RPMI7951 (cell line): ENCODE measurements at places on chromosomes 16 and 17. TPM values are rescaled to one million over a fixed set of nuclear protein-coding genes. Genes with fewer than 3 reads are reported as not detected.

Gene SNX20
- total RNA-seq, result not detected in 2 replicates

Gene CRHR1
- total RNA-seq, result not detected in 2 replicates

Gene FZD2
- 4.7 and 6.6 TPM in 2 replicates for total RNA-seq

Gene BCL6B
- total RNA-seq, result not detected in 2 replicates

GRCh38 chr17:39687101-39687545 lies 734 bp downstream of the PGAP3 start:
- DNase-seq, result no peak

DNA sequence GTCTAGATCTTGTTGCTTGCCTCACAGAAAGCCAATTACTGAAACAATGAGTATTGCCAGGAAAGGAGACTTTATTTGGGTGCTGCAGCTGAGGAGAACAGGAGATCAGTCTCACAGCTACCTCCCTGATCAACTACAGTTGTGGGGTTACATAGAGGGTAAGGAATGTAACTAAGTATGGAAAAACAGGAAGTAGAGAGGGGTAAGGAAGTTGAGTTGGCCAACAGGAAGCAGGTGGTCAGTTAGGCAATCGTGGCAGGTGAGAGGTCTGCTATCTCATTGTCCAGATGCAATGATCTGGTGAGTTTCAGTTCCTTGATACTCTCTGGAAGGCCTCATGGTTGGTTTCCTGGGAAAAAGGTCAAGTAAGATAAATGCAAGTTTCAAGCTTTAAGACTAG lies 333.1 kb upstream of the GOT2 start:
- no peak for DNase-seq

DNA sequence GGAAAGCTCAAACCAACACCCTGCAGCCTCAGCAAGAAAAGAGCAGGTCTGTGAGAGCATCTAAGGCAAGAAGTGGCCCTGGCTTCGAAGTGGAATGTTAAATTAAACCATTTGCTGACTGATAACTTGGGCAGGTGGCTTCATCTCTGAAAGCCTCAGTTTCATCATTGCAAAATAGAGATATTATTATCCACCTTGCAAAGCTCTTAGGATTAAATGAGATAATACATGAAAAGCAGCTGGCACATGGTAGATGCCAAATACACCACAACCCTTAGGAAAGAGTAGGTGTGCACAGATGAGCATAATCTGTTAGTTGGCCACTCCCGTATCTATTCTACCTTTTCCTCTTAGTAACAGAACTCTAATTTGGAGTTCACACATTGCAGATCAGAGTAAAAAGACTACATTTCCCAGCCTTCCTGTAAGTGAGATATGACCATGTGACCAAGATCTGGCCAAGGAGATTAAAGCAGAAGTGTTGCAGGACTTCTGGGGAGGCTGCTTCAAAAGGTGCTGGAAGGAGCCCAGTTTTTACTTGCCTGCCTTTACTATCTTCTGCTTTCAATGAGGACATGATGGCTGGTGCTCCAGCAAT lies 288.7 kb downstream of the SOX9 start:
- DNase-seq, result no peak

- DNase-seq, result peak; percentile 24
Observed at GRCh38 chr16:70395345-70395901, 43.5 kb downstream of the ST3GAL2 start.

GRCh38 chr16:8751481-8752311 lies 45.7 kb downstream of the TMEM186 start:
- peak; percentile 68 for DNase-seq

DNA sequence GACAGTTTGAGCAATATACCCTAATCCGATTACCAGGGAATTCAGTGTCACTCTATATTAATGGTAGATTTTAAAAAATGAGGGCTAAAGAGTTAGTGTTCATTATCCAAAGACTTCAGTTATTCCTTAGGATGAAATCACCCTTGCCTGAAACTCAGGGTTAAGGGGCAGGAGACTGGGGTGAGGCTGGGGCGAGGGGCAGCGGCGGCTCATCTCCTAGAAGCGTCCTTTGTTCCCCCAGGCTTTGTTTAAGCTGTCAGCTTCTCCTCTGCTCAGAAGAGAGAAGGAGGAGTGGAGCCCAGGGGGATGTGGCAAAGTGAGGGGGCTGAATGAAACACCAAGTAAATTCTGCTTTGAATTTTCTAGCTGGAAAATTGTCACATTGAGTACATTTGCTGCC lies 117.7 kb upstream of the ELAC2 start:
- DNase-seq, result no peak

DNA sequence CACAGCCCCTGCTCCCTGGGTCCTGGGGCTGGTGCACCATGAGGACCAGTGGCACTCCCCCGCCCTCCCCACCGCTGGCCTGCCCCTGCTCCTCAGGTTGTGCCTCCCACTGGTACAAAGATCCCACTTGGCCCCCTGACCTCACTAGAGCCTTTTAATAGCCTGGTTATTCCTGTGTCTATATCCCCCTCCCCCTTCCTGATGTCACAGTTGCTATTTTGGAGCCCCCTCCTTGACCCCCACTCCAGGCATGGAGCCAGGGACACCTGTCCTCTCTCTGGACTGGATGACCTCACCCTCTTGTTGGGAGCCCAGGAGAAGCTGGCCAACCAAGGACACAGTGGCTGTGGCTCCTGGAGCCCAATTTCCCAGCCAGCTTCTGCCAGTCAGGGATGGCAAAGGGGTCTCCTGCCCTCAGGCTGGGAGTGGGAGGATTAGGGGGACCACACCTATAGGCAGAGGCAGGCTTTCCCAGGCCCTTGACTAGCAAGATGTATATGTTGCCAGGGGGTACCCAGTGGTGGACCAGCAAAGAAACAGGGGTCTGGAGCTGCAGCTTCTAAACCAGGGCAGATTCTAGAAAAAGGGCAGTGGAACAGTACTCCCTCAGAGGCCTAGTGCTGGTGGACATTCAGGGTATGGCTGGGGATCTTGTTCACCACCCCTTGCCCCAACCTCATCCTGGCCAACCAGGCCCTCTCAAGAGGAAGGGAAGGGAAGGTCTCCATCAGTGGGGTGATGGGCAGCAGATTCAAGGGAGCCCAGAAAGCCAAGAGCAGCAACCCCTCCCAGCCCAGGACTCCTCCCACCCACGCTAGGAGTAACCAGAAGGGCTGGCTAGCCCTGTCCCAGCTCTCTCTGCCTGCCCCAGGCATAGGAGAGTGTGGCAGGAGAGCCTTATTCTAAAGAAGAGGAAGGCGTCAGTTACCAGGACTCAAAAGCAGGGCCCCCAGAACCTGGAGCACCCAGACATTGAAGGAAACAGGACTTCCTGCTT lies 10.9 kb downstream of the HDAC5 start:
- no peak for DNase-seq

GRCh38 chr17:17890773-17891759 lies 54.3 kb upstream of the SREBF1 start:
- DNase-seq, result peak; percentile 63

DNA sequence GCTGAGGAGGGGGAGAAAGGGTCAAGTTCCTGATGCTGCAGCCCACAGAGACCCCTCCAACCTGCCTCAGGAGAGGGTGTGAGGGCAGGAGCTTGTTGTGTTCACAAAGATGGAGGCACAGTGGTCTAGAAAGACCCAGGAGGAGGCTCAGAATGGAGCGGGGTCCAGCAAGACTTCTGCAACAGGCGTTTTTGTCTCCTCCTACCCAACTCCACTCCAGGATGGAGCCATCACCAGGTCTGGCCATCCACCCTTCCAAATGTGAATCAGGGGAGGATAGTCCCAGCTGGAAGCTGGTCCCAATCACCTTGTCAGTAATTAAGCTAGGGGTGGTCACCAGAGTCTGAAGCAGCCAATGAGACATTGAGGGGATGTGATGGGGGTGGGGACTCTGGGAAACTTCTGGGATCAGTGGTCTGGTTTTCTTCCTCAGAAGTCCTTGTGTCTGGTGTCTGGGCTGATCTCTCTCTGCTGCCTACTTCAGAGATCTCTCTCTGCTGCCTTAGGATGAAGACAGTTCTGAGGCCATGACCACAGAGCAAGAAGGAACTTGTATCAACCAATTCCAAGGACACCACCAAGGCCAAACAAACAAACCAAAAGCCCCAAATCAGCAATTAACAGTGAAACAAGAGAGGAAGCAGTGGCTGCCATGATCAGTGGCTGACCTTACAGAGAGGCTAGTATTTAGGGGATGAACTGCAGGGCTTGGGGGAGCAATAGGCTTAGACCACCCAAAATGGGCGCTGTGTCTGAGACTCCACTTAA lies 14.5 kb downstream of the CD300LB start:
- no peak for DNase-seq

DNA sequence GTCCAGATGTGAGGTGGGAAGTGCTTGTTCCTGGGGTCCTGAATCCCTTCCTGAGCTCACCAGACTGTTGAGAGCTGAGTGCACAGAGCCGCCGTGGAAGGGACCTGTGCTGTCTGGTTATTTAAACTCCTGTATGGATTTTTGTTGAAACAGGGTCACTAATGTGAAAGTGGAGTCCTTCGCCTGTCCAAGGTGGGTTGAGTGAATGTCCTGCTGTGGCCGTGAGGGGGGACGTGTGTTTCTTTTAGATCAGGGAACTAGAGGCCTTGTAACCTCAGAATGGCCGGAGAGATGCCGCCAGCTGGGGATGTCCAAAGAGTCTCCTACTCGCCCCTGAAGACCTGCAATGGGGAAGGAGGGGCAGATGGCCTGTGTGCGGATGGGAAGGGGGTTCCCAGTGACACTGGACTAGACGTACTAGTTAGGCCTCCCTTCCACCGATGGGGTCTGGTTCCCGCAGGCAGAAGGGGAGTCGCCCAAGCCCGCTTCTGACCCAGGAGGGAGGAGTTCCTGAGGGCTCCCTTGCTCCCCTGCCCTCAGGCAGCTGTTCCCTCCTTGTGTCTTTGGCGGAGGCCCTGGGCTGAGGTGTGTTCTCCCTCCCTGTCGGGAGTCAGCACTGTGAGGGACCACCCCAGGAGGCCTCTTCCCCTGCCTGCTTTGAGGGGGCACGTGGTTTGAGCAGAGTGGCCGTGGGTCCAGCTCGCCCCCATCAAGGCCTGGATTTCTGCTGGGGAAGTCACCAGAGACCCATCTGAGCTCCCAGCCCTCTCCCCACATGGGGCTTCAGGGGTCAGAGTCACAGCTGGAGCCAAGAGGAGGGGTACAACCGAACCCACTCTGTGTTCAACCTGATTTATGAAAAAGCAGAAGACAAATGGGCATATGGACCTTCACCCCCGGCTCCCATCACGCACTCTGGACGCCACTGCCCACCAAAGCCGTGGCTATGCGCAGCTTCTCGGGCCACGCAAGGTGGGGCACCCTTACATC lies 30.9 kb downstream of the OR1D5 start:
- DNase-seq, result no peak

GRCh38 chr17:68601565-68602288 lies 560 bp upstream of the FAM20A start:
- no peak for DNase-seq

- no peak for DNase-seq
Observed at GRCh38 chr17:51155416-51155815, 2.1 kb downstream of the NME1 start.

DNA sequence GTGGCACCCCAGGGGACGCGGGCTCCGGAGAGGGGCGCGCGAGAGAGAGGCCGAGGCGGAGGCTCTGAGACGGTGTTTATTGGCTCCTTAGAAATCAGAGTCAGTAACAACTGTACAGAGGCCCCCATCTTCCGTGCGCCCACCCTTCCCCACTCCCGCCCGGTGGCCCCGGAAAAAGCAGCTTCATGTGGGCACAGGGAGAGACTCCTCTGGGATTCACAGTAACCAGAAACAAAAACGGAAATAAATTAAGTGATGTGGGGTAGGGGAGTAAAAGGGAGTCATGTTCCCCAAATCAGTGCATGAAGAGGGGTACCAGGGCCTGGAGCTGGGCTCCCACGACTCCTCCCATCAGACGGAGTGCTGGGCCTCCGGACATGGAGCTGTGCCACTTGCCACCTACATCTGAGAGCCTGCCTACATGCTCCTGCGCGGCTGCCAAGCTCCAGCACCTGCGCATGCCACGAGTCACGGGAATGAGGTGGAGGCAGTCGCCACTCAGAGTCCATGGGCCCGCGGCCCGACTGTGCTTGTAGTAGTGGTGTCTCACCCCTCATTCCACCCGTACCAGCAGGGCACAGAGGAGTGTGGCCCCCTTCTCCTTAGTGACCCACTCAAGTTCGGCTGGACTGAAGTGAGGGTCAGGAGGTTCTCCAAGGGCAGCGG lies 543 bp upstream of the GPS2 start:
- DNase-seq, result no peak

- DNase-seq, result no peak
Observed at GRCh38 chr17:80347536-80347935, 67.4 kb upstream of the ENDOV start.

- peak; percentile 46 for DNase-seq
Observed at GRCh38 chr16:83403761-83404160, 404.0 kb upstream of the HSBP1 start.

DNA sequence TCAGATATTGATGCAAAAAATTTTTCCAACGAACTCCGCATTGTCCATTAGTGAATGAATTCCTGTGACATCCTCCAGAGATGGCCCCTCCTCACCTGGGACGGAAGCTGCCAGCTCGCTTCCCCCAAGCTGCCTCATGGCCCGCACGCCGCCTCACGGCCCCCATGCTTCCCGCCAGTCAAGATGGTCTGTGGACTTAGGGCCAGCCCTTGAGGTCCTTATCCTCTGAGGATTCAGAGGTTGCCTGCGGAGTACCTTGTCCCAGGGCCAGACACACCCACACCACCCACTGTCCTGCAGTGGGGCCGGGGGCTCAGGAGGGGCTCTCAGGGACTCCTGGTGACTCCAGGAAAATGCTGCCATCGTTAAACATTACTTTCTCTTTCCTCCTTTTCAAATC lies 73.6 kb downstream of the SEC14L1 start:
- DNase-seq, result no peak

DNA sequence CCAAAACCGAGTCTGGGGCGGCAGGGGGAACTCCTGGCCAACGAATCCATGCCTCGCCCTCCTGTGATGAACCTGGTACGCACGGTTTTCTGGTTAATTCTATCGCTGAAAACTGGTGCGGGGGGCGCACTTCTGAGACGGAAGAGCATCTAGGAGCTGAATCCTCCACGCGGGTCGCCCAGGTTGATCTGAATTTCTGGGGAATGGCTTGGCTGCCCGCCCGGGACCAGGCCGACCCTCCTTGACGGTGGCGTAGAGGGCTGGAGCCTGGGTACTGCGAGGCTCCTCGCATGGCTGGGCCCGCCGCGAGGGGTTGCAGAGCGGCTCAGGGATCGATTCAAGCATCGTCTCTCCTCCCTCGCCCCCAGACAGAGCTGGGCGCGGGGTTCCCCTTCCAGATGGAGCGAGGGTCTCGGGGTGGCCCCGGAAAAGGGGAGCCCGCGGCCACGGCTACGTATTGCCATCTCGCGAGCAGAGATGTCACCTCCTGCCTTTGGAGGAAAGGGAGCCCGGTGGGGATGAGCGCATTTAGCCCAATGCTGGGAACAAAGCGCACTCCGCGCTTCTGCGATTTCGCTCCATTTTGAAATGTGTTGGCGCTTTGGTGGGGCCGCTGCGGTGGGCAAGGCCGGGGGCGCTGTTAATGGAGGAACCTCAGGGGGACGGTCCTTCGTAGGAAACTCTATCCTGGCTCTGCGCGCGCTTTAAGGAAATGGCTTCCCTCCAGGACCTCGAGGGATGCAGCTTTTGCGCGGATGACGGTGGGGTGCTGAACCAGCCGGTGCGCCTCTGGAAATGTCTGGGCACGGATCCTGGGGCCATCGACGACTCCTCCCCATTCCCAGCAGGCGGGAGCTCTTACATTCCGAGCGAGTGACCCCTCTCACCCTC lies 2.7 kb downstream of the MAPT start:
- no peak for DNase-seq
